ENCODE measurements at places on chromosomes 12 and 14.

DNA sequence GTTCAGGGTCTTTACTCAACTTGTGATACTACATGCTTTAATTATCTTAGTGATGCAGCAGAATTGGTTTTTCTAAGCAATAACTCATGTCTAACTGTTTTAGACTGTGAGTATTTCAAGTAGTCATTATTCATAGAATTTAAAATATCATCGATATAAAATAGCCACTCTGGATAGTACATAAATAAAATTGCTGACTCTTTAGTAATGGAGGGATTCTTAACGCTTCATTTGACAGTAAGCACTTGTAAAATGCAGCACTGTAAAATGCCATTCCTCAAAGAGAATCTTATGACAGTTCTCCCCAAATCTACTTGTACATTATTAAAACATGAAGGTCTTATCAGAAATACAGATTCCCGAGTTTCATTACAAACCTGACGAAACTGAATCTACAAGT is 262.8 kb upstream of the LRFN5 start:
- DNase-seq: no peak

GRCh38 chr14:22400655-22401259 is 188.3 kb downstream of the DAD1 start:
- no peak for DNase-seq

- no peak for DNase-seq
Observed at GRCh38 chr12:5507944-5508343, 76.0 kb downstream of the NTF3 start.

GRCh38 chr14:70897464-70897863 is 9.8 kb upstream of the PCNX1 start:
- DNase-seq: peak; percentile 83

DNA sequence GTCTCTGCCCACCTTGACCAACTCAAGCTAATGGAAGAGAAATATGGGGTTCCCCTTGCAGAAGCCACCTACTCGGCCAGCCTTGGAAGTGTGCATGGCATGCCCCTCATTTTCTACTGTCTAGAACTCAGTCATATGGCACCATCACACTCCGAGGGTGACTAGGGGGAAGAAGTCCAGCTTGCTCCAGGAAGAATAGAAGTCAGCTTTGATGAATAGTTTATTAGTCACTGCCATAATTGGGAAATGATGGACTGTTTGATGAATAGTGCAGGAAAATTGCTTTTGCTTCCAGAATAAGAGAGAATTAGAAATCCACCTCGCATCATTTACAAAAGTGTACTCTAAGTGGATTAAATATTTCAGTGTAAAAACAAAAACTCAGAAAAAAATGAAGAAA is 1030.6 kb downstream of the VRK1 start:
- DNase-seq: peak; percentile 1

GRCh38 chr14:105531894-105532623 is 5.7 kb downstream of the TMEM121 start:
- no peak for DNase-seq

DNA sequence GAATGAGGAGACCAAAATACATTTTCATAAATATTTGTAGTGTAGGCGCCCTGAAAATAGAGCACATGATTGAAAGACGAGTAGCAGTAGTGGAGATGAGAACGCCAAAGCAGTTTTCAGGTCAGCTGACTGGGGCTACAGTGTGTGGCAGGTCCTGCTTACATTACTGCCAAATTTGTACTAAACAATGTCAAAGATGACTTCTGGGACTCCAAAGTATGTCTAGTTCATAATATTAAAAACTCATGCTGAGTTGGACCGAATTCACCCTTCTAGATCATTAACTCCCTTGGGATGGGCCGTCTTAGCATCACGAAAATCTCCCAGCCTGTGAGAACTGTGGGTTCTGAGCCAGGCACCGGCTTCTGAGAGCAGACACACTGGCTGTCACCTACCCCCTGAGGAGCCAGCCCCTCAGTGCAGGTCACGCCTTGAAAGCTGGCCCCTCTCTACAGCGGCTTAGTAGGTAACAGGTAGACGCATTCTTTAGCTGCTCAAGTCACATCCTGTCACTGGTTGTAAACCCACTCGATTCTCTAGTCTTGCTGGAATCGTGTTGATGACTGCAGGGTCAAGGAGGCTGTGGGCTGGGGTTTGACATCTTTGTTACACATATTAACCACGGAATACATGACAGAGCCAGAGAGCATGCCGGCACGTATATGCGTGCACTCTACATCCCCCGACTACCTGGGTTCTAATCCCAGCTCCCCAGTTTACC is 210.4 kb downstream of the ETV6 start:
- no peak for DNase-seq

DNA sequence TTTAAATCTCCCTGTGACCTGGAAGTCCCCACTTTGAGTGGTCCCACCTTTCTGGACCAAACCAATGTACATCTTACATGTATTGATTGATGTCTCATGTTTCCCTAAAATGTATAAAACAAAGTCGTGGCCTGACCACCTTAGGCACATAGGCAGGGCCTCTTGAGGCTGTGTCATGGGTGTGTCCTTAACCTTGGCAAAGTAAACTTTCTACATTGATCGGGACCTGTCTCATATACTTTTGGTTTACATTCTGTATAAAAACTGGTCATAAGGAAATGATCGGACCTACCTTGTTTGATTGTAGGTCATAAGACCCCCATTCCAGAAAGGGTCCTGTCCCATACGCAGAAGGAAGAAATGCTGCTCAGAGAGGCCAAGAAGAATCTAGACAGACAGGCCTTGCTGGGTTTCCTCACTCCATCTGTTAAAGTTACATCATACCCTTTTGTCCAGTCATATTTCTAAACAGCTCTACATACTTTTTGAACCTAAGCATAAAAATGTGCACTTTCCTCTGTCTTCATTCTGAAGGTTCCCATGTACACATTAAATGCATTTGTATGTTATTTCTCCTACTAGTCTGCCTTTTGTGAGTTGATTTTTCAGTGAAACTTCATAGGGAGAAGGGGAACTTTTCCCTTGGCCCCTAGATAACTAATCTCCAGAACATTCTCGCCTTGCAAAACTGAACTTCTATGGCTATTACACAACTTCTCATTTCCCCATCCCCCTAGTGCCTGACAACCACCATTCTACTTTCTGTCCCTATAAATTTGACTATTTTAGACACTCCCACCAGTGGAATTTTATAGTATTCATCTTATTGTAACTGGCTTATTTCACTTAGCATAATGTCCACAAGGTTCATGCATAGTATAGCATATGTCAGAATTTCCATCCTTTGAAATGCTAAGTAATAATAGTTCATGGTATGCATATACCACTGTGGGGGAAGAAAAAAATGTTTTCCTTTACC is 30.2 kb upstream of the CPM start:
- DNase-seq: no peak

GRCh38 chr14:64516969-64517368 is 12.4 kb downstream of the ZBTB1 start:
- DNase-seq: no peak

GRCh38 chr14:50944647-50945413 is 547 bp upstream of the PYGL start:
- no peak for DNase-seq

GRCh38 chr14:86404989-86405649 is 875.2 kb downstream of the FLRT2 start:
- no peak for DNase-seq

DNA sequence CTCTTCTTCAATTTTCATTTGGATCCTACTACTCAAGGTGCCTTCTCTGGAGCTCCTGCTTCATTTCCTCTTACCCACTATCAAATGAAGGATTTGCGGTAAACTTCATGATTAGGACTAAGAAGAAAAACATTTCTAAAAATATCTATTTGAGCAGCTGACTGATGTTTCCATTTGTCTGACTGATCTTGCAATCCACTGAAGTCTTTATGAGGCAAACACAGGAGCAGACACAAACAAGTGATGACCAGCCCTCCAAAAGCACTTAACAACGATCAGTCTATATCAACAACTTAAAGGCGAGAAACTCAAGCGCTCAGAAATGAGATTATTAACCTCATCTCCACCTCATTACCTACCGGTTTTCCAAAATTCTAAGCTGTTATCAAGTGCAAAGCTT is 26.2 kb downstream of the OSBPL8 start:
- peak; percentile 7 for DNase-seq

DNA sequence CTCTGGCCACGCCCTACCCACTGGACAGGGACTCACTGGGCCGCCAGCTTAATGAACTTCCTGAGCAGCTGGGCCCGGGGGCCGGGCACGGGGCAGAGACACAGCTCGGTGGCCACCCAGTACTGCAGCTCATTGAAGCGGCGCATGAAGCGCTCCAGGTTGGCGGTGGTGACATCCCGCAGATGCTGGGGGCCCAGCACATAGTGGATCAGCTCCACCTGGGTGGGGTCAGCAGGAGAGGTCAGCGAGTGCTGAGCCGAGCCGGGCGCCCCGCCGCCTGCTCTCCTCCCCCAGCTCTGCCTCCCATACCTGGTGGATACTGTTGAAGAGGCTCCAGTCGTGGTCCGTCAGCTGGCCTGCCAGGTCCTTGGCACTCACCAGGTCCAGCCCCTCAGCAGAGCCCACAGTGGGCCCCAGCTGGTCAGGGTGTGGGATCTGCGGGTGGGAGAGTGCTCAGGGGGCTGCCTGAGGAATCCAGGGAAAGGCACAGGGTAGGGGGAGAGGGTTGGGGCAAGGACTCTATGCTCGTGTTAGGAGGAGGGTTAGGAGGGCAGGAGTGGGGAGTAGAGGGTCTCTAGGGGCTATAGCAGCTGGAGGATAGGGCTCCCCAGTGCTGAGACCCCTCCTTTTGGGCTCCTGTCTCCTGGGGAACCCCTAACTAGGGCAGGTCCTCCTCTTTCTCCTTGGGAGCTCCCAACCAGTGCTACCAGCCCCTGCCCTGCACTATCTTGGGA is 15.5 kb upstream of the ENDOU start:
- DNase-seq: no peak

GRCh38 chr14:98937712-98938505 is 334.1 kb downstream of the BCL11B start:
- no peak for DNase-seq

GRCh38 chr12:21566907-21567394 is 37.7 kb downstream of the GYS2 start:
- peak; percentile 67 for DNase-seq

GRCh38 chr12:104626069-104626837 is 169.5 kb downstream of the CHST11 start:
- no peak for DNase-seq

- no peak for DNase-seq
Observed at GRCh38 chr14:73227812-73228781, 9.2 kb upstream of the PAPLN start.

GRCh38 chr12:106733660-106734059 is 40.8 kb upstream of the RIC8B start:
- no peak for DNase-seq

DNA sequence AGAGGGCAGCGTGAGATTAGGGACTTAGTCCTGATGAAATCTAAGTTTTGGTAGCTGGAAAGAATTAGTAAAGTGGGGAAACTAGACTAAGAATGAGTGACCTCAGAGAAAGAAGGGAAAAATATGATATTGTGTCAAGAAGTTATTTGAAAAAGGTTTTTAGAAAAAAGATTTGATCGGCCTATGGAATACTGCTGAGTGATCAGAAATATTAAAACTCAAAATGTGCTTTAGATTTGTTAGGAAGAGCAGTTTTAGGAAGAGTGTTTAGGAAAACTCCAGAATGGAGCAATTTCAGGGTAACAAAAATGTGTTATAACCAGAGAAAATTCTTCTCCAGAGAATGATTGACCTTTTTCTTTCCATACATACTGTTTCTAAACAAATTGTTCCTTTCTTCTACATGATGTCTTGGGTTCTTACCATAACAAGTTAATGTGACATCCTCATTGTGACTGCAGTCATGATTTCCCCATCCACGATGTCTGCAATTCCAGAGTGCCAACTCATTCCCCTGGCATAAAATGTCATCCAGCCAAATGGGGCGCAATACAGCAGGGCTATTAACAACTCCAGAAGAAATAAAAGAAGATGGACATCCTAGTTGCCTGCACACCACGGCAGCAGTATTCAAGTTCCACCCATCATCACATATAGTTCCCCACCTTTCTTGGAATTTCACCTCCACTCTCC is 11.8 kb downstream of the CD163L1 start:
- DNase-seq: no peak

DNA sequence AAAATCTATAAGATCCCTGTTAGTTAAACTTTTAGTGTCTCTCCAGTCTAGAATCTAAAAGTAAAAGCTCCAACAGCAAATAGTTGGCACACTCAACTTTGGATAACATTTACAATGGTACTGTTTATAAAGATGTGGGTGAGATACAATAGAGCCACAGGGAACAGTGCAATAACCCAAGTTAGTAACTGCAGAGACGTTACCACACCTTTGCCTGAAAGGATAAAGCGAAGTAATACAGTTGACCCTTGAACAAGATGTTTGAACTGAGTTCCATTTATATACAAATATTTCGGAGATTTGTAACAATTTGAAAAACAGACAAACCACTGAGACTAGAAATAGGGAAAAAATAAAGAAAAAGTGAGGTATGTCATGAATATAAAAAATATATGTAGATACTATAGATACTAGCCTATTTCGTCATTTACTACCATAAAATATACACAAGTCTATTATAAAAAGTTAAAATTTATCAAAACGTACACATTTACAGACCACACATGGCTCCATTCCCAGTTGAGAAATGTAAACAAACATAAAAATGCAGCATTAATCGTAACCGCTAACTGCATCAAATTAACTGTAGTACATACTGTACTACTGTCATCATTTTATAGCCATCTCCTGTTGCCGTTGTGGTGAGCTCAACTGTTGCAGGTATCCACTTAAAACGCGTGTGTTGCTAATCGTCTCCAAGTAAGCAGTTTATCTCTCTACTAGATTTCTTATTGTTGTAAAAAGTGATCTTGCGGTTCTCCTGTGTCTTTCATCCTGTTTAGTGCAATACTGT is 56.5 kb upstream of the HIF1A start:
- no peak for DNase-seq

DNA sequence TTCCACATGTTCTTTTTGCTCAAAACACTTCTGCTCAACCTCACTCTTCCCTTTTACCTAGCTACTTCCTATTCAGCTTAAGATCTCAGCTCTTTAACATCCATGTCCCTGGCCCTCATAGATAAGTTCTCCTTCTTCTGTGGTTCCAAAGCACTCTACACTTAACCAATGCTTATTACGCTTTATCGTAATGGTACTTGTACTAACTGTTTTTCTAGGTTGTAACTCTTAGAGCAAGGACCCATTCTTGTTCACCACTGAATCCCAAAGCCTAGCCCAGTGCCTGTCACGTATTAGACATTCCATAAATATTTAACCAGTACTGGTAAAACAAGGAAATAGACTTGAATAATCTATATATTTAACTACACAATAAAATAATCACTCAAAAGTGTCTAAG is 5.3 kb downstream of the SLC41A2 start:
- no peak for DNase-seq

DNA sequence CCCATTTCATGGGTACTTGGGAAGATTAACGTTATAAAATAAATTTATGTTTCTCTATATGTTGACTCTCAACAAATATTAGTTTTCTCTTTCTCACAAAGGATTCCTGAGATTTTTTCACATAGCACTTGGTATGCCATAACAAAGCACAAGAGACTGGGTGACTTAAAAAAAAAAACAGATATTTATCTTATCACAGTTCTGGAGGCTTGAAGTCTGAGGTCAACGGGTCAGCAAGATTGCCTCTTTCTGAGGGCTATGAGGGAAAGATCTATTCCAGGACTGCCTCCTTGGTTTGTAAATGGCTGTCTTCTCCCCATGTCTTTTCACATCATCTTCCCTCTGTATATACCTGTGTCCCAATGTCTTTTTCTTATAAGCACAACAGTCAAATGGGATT is 153.5 kb upstream of the DIO2 start:
- DNase-seq: no peak
